Retina (tissue), 1 donor: ENCODE measurements at places on chromosomes 11 and 22.

GRCh38 chr22:44753189-44754042 is 1.0 kb downstream of the ARHGAP8 start:
- DNase-seq = no peak

DNA sequence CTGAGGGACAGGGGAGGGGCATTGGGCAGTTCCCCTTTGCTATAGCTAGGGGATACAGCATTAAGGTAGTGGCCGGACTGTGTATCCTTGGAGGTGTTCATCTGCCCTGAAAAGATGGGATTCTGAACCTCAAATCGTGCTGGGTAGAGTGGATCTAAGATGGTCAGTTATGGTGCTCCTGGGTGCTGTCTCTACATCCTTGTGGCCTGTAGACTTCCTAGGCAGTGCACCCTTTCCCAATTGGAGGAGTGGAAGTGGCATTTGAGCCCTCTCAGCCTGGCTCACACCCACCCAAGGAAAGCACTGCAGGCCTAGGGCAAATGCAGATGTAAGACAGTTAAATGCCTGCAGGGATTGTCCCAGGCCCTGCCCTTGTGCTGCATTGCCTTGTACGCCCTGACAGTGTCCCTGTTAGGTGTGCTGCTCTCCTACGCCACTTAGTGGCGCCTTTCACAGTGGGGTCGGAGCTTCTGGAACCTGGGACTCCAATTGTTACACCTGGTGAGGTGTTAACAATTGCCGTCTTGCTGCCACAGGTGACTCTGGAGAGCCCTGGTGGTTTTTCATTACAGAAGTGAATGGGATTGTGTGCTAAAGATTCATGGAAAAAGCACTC is 35.0 kb downstream of the PPFIBP2 start:
- no peak for DNase-seq

DNA sequence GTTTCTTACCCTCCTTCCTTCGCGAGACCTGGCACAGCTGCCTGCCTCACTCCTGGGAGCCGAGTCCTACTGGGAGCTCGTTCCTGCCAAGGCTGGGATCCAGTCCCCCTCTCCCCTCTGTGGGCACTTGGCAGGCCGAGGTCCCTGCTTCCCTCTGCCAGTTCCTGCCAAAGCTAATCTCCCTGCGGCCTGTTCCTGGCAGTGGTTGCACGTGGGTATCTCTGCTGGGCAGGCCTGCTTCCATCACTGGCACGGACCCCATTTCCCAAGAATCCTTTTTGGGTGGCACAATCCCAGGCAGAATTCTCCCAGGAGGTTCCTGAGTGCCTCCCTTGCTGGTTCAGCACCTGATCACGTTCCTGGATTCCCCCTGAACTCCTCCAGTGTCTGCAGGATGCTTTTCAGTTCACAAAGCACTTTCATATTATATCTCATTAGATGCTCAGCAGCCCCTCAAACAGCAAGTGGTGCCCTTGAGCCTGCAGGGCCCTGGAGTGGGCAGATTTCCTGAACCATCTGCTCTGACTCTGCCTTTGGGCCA is 96.5 kb downstream of the RRM1 start:
- DNase-seq = no peak

DNA sequence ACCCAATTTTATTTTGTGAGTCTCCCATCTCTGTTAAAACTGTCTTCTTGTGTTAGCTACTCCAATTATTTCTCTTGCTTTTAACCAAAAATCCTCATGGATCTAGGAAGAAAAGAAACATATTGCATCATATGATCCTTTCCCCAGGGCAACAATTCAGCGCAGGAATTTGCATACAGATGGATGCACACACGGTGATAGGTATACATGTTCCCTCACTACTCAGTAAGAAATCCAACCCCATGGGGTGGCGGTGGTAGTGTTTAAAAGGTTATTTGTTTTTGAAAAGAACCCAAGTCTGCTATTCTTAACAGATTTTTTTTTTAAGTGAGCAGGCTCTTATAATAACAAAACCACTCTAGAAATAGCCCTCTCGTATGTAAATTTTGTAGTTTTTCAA is 4.2 kb upstream of the SYN3 start:
- DNase-seq = no peak

GRCh38 chr11:22828373-22828772 is 1.2 kb downstream of the SVIP start:
- DNase-seq = peak; percentile 9

DNA sequence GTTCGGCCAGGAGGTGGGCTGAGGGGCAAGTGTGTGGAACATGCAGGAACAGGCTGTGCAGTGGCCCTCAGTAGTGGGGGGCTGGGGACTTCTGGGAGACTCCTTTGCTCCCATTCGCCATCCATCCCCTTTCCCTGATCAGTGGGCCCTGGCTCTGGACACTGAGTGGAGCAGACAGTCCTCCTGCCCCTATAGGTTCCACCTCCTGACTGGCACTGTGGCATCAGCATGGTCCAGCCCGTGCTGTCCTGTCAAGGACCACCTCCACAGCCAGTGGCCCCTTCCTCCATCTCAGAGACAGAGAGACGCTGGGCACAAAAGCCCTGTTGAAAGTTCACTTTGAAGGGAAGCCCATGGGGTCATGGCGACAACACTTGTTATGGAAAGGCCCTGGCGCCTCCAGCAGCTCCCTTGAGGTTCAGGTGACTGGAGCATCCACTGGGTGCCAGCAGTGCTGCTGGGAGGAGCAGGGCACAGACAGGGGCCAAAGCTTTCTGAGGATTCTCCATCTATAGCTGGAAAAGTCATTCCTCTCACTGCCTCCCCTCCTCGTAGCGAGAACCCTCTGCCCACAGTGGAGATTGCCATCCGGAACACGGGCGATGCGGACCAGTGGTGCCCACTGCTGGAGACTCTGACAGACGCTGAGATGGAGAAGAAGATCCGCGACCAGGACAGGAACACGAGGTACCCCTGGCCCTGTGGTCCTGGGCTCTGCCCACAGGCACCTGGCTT is 5.6 kb downstream of the DERL3 start:
- DNase-seq = no peak

- no peak for DNase-seq
These were observed 23.3 kb downstream of the SCUBE1 start for GRCh38 chr22:43319661-43320486.

DNA sequence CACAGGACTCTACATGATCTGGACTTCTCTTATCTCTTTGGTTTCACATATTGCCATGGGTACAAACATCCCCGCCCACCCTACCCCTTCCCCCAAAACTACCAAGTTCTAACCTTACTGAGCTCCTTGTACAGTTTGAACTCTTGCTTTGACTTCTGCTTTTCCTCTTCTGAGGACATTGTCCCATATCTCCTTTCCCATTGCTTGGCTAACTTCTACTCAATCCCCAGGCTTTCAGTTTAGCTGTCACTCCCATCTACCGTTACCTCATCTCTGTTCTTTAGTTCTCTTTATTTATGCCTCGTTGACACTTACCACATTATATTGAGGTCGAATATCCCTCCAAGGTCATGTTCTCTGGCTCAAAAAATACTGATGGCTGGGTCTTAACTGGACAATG is 393.5 kb upstream of the CADM1 start:
- DNase-seq = no peak

- DNase-seq = no peak
These were observed 115.2 kb upstream of the TIMP3 start for GRCh38 chr22:32686354-32686753.

DNA sequence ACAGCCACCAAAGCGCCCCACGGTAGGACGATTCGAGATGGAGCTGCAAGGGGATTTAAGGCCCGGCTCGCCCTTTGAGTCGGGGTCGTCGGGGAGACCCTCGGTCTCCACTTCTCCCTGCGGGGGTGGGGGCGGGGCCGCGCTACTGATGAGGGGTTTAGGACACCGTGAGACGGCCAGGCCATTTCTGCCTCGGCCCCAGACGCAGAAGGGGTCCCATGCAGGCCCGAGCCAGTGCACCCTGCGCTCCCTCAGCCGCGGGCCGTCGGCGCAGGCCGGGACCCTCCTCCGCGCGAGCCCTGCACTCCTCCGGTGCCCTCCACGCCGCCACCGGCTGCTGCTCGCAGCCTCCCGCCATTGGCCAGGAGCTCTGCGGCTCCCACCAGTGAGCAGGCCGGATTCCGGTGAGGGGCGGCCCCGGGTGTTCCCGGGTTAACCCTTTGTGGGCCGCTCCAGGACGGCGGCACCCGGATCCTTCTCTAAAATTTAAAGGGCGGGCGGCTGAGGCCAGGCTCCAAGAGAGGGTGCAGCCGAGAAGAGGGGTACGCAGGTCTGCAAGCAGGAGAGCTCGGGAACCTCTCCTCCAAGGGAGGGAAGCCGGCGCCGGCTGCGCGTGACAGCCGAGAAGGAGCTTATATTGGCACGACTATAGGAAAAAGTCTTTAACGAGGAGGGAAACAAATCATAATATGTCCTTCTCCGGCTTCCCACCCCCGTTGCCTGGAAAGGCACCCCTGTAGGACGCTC is 18.0 kb downstream of the CREB3L1 start:
- peak; percentile 91 for DNase-seq

GRCh38 chr22:25156736-25157135 is 42.9 kb upstream of the CRYBB3 start:
- no peak for DNase-seq

DNA sequence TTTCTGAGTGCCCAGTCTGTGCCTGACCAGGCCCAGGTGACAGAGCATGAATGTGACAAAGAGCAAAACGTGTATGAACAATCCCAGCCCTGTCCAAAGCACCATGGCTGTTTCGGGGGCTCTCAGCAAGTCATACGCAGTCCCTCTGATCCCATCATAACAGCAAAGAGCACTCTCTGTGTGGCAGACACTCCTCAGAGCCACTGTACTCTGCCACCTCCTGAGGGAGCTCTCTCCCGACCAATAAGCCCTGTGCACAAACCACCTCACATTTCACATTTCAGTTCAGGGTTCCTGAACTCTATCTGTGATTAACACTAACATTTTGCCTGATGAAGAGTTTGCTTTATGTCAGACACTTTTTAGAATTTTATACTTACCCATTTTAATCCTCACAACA is 6.6 kb downstream of the DGCR2 start:
- no peak for DNase-seq

GRCh38 chr11:88801484-88802123 is 264.2 kb downstream of the GRM5 start:
- DNase-seq = no peak

DNA sequence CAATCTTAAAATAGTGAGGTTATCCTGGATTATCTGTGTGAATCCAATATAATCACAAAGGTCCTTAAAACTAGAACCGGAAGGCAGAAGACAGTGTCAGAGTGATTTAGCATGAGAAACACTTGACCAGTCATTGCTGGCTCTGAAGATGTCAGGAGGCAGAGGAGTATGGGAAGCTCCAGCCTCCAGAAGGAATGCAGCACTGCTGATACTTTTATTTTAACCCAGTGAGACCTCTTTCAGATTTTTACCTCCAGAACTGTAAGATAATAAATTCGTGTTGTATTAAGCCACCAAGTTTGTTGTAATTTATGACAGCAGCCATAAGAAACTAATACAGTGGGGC is 134.4 kb upstream of the ZC3H12C start:
- no peak for DNase-seq

DNA sequence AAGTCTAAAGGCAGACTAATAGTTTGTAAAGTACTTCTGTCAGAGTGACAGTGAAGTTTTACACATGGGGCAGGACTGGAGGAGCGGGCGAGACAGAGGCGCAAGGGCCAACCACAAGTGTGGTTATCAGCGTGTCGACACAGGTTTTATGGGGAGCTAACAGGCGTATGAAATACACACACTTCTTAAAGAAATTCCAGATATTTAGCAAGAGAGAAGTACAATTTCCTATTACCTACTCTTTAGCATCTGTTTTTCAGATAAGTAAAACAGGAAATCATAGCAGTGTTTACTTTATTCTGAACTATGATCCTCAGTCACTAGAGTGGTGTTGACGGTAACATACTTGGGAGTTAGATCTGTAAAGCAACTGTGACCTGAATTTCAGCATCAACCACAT is 22.5 kb downstream of the VSIG10L2 start:
- DNase-seq = no peak

DNA sequence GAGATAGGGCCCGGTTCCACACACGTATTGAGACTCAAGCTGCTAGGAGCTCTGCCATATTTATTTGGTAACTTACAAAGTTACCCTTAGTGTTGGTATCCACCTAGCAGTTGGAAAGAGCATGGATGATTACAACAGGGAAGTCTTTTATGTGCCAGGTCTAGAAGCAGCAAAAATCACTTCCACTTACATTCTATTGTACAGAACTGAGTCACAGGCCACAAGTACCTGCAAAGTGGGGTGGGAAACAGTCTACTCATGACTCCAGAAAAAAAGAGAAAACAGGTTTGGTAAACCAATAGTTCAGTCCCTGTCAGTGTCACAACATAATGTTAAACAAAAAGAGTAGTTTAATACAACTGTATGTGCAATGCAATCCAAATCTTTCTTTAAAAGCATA is 279.6 kb upstream of the PITPNB start:
- DNase-seq = no peak

GRCh38 chr11:103317118-103317517 is 207.9 kb downstream of the DYNC2H1 start:
- DNase-seq = no peak

- no peak for DNase-seq
These were observed 45.0 kb downstream of the CWC15 start for GRCh38 chr11:94928117-94928990.

- no peak for DNase-seq
These were observed 303.9 kb downstream of the ETS1 start for GRCh38 chr11:128283451-128283850.

DNA sequence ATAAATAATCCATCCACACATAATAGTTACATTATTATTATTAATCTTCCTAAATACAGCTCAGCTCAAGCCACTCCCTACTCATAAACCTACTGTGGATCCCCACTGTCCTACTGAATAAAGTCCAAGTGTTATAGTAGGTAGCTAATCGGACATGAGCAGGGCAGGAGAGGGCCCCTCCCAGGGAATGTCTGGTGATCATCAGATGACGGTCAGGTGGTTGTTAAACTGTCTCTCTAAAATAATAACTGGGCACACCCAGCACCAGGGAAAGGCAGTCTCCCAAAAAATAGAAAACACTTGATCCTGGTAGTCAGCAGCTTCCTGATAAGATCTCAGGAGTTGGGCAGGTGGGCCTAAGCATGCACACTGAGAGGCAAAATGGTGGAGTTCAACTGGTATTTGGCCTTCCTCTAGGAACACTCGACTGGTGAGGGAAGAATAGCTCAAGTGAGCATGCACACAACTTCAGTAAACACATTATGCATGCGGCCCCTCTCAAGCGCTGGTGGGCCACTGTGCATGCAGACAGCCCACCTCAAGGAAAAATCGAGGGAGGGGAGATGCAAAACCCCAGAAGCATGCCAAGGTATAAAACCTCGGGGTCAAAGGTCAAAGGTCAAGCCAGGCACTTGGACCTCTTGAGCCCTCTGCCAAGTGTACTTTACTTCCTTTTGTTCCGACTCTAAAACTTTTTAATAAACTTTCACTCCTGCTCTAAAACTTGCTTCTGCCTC is 65.0 kb downstream of the LRRC32 start:
- no peak for DNase-seq

GRCh38 chr11:75421035-75421602 is 11.9 kb downstream of the KLHL35 start:
- peak; percentile 73 for DNase-seq

DNA sequence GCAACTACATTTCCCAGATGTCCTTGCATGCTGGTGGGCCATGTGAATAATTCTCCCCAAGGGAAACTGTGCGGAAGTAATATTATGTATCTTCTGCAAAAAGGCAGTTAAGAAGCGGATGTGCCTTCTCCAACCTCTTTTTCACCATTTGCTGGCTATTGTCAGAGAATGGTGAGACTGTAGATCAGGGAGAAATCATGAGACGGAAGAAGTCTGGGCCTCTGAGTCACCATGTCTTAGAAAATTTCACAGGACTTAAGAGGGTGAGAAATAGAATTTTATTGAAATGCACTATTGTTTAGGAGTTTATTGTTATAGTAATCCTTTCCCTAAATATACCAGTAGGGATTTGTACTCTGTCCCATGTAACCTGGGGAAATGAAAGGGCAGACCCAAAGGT is 298.7 kb upstream of the ZC3H12C start:
- DNase-seq = no peak

- DNase-seq = no peak
These were observed 14.2 kb downstream of the SAAL1 start for GRCh38 chr11:18091731-18092130.
